ENCODE measurements at places on chromosomes 16 and 17.
A peak's percentile ranks its signal among the peaks of the same experiment; 100 is the strongest.

DNA sequence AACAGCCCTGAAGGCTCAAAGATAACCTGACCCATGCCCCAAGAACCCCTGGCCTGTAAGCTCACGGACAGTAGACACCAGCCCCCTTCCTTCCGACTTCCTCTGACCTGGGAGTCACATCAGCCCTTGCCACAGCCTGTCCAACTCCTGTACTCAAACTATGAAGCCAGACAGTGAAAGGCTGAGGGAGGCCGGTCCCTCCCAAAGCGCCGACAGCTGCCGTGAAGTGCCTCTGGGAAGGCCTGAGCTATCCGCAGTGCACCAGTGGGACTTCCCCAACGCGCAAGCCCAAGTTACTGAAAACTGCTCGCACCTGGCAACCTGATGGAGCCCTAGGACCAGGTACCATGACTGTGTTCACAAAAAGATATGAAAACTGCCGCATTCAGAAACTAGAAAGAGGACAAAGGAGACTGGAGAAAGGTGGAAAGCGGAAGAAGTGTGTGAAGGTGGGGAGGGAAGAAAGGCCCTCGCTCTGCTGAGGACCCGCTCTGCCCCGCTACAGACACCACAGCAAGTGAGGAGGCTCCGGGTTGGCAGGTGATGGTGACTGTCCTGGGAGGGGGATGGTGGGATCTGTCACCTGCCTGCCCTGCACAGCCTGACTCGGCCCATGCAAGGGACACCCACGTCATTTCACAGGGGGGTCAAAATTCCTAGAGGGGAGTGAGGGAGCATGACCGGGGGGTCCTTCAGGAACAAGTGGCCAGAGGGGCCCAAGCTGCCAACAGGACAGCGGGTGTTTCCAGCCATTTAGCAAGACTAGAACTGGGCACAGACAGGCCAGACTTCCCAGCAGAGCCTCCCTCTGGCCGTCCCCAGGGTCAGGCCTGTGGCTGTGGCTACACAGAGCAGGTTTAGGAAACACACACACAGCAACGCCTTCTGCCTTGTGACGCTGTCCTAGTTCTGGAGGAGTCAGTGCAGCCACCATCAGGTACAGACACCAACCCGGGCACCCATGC, 13.1 kb upstream of the TRAP1 start:
- DNase-seq: no peak

- no peak for DNase-seq
Observed at GRCh38 chr17:43967251-43967875, 13.6 kb upstream of the PYY start.

DNA sequence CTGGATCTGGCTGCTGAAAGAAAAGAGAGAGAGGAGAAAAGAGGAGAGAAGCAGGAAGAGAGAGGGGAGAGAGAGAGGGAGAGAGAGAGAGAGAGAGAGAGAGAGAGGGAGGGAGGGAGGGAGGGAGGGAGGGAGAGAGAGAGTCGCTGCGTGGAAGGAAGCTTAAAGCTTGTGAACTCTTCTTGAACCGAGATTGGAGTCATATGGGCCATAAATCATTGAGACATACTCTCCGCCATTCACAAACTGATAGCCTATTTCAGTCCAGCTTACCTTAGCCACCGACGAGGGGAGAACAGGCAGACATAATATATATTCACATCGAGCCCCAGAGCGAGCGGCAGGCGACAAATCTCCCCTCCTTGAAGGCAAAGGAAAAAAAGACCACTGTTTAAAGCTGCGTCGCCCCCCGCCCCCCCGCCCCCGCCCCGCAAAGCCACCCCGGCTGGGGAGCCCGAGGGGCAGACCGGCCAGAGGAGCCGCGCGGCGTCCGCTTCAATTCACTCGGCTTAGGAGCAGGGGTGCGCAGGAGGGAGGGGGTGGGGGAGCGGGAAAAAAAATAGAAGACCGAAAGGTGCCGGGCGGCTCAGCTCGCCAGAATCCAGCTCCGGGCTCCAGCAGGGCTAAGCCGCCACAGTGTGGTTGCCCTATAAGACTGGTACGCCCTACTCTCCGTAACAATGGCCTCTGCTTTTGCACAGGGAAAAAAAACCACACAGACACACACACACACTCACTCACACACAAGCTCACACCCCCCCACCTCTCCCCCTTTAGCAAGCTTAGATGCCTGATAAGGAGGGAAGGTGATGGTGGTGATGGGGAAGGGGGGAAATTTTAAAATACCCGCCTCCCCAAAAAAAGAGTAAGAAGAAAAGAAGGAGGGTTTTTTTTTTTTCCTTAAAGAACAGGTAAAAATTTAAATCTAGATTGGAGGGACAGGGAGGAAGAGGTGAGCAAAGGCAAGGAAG, 10.6 kb upstream of the HOXB2 start:
- no peak for DNase-seq

DNA sequence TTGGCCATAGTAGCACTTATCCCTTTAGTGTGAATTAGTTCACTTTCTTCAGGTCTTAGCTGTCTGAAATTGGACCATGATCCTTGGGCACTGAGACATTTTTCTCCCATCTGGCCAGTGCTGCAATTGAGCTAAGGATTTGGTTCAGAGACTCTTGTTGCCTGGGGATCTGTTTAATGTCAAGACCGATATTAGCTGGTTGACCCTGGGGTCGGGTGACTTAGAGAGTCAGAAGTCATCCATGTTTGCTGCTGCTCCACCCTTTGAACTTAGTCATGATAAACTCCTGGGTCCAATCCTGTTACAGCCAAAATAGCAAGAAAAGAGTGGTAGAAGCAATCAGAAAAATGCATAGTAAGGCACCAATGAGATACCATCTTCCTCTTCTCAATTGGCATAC, 45.8 kb upstream of the TOX3 start:
- no peak for DNase-seq

- no peak for DNase-seq
Observed at GRCh38 chr16:3121851-3122467, 9.6 kb downstream of the ZNF205 start.

DNA sequence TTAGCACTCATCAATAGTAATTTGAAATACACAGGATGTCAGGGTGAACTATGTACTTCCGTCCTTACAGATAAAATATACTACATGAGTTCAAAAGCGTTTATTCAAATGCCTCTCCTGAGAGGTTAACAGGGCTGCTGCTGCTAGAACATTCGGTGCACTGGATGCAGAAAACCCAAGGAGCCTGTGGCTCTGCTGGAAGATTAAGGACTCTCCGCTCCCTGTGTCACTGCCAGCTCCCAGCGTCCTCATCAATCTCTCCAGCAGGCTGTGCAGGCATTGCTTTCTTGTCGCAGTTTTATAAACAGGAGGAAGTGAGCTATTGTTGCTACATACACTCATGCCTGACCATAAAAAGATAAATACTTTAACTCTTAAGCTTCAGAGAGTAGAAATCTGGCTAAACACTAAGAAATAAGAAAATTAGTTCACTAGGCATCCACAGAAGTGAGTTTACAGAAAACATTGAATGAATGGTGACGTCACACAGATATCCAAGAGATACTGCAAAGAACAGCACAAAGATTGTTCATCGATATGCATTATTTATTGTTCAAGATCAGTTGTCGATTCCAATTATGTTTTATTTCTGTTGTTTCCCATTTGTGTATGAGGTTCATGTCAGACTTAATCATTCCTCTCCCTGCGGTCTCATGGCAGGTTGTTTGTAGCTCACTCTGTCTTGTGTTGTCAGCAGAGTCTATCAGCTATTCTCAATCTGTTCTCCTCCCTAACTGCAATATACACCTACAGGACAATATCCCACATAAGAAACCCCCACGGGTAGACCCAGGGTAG, 127.9 kb upstream of the MON1B start:
- DNase-seq: no peak

DNA sequence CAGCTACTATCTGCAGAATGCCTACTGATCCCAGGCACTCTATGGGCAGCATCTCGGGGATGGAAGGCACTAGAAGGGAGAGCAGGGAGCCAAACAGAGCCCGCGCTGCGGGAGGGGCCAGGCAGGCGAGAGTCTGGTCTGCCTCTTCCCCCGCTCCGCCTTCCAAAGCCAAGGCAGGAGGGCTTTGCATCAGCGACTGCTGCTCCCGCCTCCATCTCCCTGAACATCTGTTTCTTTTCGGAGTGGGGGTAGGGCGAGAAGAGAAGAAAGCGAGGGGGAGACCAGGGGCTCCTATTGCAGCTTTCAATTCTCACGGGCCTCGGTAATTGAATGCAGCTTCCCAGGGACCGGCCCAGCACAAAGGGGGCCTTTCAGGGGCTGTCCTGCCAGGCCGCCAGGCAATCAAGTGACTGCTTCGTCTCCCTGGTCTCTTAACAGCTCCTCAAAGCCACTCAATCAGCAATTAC, 31.4 kb upstream of the CDC42EP4 start:
- DNase-seq: no peak

DNA sequence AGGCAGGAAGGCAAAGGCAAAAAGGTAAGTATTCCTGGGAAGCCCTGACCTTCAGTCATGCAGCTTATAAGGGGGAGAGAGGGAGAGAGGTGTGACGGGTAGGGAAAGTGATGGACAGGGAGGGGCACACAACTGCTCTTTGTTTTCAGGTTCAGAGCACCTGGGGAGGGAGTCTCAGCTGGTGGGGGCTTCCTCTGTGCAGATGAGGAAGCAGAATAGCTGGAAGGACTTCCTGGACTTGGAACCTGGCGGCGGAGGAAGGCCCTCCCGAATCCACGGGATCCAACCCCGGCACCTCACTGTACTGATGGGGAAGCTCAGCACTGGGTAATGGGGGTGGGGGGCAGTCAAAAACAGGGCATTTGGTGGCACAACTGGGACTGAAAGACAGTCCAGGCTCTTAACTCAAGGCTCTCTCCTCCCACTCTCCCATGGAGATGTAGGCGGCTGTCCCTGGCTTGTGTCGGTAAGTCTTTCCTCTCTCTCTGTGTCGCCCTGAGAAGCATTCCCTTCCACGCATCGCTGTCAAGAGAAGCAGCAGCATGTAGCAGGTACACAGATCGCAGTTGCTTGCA, 11.9 kb upstream of the PITPNM3 start:
- no peak for DNase-seq

GRCh38 chr17:33233811-33234177, 59.3 kb downstream of the ASIC2 start:
- no peak for DNase-seq

DNA sequence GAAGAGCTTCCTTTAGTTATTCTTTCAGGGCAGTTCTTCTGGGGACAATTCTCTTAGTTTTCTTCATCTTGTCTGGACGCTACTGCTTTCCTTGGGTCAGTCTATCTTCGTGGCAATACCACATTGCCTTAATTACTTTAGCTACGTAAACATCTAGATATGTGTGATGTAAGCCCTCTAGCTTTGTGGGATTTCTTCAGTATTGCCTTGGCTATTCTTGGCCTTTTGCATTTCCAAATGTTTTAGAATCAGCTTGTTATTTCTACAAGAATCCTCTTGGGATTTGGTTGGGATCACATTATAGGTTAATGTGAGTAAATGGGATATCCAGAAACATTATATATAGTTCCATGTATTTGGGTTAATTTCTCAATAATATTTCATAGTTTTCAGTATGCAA, 9.0 kb upstream of the ST6GALNAC2 start:
- no peak for DNase-seq

GRCh38 chr16:66387817-66388332, 21.4 kb downstream of the CDH5 start:
- DNase-seq: no peak

GRCh38 chr17:75404731-75405364, 630 bp downstream of the GRB2 start:
- peak; percentile 35 for DNase-seq

DNA sequence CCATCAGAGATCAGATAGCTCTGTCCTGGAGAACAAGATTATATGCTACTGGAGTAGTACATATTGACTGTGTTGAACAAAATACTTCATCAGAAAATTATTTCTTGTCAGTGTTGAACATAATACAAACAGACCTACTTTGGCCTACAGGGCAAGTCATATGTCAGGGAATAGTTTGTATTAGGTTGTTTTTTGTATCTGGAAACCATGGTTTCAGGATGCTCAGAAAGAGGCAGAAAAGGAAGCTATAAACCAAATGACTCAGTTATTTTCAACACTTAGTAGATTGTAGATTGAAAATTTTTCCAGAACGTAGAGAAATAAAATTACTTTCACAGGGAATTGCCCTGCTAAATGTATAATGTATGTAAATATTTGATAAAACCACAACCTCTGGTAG, 198.4 kb downstream of the CYB561 start:
- no peak for DNase-seq

DNA sequence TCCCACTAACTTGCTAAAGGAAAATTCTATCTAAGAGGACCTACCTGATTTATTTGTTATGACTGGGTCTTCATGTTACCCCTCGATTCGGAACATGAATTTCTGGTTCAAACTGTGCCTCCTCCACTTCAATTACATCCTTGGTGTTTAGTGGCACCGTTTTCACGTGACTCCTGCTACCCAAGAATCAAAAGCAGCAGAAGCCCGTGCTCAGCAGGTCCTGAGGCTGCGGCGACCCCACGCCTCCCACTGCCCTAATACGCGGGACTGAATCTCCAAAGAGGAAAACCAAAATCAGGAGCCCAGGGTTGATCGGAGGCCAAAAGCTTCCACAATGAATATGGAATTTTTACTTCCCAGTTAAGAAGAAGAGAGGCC, 94.0 kb upstream of the METRNL start:
- DNase-seq: no peak

DNA sequence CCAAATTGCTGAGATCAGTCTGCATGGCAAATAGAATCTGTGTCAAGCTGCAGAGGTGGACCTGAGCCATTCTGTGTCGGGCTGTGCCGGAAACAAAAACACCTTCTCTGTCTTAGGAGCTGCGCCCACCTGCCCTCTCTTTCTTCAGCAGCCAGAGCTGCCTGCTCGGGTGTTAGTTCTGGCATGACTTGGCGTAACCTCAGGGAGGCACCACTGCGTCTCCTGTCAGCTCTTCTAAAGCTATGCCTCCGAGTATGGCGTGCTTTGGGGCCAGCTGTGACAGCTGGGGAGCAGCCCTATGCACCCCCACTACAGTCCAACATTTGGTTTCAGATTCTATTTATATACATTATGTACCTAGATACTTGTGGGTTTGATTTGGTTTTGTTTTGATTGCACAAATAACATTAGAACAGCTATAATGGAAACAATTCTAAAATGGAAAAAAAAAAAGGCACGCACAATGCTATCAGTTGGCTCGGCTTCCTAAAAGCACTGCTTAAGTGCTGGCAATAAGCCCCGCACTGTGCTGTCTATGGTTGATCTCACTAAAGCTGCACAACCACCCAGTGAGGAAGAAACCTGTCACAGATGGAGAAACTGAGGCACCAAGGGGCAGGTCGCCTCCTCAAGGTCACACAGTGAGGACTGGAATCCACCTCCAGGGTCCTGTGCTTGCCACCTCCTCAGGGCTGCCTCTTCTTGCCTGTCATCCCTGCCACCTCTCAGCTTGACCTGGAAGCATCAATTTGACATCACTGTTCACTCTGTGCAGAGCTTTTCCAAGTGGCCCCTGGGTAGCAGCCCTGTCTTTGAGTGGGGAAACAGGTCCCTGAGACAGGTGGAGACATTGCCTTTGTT, 18.7 kb upstream of the ADGRG1 start:
- no peak for DNase-seq

GRCh38 chr17:50637829-50638605, 3.3 kb downstream of the ABCC3 start:
- no peak for DNase-seq

- DNase-seq: no peak
Observed at GRCh38 chr16:46932802-46933201, 40.7 kb downstream of the DNAJA2 start.

Data from activated CD4-positive, alpha-beta T cell treated with anti-CD3 and anti-CD28 coated beads for 1 hour (primary cell).